ENCODE measurements at places on chromosomes 6 and 20. TPM values are rescaled to one million over a fixed set of nuclear protein-coding genes. Genes with fewer than 3 reads are reported as not detected.

- DNase-seq, result no peak
Measured at GRCh38 chr6:110898111-110898510, 23.5 kb downstream of the AMD1 start.

DNA sequence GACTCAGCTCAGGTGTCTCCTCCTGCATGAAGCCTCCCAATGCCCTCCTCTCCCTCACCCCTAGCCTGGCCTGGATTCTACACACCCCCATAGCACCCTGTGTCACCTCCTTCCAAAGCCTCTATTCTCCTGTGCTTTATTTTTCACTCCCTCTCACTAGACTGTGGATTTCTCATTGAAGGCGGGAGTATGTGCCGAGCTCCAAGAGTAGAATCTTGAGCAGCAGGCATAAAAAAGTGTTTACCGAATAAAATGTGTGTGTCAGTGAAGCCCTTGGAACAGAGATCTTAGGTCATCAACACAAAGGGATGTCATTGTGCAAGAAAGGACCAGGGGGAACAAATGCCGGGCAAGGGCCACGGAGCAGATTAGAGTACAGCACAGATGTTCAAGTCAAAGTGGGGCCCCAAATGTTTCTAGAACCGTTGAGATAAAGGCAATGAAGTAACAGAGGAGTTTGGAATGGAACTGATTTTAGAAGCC, 106.1 kb upstream of the TMEM170B start:
- no peak for DNase-seq

DNA sequence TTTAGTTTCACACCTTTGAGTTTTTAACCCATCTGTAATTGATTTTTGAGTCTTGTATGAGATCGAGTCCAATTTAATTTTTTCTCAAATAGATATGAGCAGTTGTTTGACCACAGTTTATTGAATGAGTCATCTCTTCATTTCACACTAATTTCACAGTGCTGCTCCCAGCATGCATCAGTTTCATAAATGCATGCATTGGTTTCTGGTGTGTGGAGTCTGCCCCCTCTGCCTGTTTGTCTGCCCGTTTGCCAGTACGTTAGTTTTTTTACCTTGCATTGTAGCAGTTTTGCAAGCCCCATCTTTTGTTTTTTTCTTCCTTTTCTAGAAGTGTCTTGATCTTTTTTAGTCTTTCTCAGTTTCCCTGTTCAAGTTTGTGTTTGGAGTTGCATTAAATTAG, 11.9 kb downstream of the SLX4IP start:
- peak; percentile 45 for DNase-seq

DNA sequence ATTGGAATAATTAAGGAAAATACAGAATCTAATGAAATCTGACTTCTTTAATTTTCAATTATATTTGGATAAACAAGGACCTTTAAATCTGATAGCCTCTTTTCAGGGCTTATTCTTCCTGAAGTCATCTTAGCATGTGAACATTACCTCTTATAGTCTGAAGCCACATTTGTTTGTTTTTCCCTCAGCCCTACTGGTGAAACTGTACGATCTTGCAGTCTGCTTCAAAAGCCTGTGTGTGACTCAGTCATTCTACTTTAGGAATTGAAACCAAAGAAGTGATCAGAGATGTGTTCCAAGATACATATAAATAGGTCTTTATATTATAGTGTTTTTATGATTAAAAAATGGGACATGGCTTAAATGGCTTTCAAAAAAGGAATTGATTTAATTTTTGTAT, 67.5 kb downstream of the MACROD2 start:
- DNase-seq, result no peak

DNA sequence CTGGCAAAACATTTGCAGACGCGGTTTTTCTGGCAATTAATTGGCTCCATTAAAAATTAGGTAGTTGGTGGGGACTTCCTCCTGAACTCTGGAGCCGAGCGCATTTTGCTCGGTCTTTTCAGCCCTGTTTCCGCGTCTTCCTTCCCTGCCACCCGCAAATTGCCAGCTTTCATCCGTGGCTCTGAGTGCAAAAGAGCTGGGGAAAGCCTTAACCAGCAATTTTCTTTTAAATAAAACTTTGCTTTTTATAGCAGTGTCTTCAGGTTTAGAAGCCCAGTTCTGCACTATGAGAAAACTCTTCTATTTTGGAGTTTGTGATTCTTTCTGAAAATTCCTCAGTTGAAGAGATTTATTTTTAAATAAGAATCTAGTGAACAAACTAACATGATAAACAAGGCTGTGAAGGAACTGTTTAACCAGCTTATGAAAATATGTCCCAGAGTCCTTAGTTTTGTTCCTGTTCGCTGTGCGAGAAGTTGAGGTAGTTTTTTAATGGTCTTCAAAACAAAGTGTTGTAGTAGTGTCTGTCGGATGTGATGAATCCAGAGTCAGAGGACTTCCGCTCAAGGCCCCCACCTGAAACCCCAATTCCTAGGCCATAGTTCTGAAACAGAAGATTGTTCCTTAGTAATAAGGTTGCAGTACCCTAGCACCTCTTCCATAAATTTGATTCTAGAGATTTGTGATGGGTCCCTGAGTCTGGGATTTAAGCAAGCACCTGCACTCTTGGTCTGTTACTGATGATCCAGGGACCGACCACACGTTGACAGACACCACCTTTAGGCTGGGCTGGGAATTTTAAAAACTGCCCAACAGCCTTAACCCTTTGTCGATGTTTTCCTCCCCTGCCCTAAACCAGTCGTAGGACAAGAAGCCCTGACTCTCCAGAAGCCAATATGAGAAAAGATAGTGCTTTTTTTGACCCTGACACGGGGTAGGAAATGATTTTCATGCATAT, 950 bp downstream of the KCTD20 start:
- peak; percentile 20 for DNase-seq

MMP24 gene
- total RNA-seq, result 0.19 TPM

TMEM170B gene
- total RNA-seq, result 2.1 TPM

GSS gene
- total RNA-seq, result 43.3 TPM

ETV7 gene
- total RNA-seq, result 3.1 TPM

SMOC2 gene
- total RNA-seq, result not detected

PRSS16 gene
- 1.9 TPM for total RNA-seq

WFDC12 gene
- not detected for total RNA-seq

MYB gene
- 4.7 TPM for total RNA-seq

APCDD1L gene
- total RNA-seq, result not detected

Measured in CD4-positive, alpha-beta memory T cell (primary cell).